Activated T-helper 1 cell treated with anti-CD3 and anti-CD28 coated beads, Interleukin-12 subunit alpha, Interleukin-12 subunit beta, Interleukin-2, Interleukin-4 antibody, amounts not matched to agents 30 ng/mL and 10 ng/mL and 1 ng/mL, durations not matched to agents 14 hours and 24 hours and 36 hours (primary cell): ENCODE measurements at places on chromosomes 5 and 9.

- DNase-seq = no peak
These were observed 61.1 kb downstream of the MLANA start for GRCh38 chr9:5951686-5952211.

DNA sequence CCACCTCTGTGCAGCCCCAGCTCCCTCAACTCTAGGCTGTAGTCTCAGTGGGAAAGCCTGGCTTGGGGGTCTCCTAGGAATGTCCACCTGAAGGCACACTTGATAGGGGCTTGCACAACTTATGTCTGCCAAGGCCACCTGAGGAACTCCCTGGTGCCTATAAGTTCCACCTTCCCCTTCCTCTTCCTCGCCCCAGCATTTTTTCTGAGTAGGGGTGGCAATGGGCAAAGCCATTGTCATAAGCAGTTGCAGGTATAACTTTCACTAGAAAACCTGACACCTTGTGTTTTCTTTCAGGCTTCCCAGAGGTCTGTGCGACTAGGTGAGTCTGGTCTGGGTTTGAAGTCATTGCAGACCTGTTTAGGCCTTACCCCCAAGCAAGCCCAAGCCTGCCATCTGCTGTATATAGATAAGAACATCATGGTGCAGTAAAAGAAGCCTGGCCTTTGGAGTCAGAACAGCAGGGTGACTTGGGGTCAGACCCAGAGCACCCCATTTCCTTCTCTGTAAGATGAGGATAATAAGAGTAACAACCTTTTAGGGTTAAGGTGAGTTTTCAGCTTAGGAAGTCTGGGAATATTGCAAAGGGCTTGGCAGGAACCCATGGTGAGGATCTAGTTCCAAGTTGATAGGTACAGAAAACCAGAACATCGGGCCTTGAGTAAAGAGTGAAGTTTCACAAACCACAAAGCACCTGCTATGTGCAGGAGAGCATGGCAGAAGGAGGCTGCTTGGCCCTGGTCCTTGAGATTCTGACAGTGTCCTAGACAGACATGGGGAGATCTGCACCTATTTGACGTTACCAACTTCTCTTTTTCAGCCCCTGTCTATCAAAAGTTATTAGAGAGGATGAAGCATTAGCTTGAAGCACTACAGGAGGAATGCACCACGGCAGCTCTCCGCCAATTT, 33.8 kb downstream of the TGFBI start:
- no peak for DNase-seq

DNA sequence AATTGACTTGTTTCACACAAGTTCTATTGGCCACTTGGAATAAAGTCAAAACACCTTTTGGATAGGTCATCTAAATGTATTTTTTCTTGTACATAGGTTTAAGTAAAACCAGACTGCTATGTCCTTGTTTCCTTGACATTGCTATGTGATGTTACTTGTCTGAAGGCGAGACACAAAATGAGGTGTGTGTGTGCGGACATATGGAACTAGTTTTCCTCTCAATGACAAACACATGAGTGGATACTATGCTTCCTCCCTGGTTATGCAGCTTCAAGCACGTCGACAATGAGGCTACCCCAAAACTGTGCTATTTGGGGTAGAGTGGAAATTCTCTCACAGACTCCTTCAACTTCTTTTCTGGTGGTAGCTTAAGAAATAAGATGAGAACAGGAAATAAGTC, 276.8 kb downstream of the GAS1 start:
- no peak for DNase-seq

DNA sequence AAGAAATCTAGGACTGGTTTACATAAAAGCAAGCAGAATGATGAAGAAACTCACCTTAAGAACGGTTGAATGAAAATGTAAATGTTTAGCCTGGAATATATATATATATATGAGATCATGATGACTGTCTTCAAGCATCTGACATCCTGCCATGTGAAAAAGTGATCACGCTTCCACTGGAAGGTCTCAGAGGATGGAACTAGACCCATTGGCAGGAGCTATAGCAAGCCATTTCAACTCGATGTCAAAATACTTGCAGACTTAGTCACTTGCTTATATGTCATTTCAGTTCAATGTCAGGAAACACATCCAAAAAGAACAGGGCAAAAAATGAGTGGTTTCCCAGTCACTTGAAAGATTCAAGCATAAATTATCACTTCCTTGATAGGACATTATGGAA, 22.2 kb upstream of the TMEM161B start:
- DNase-seq = no peak

DNA sequence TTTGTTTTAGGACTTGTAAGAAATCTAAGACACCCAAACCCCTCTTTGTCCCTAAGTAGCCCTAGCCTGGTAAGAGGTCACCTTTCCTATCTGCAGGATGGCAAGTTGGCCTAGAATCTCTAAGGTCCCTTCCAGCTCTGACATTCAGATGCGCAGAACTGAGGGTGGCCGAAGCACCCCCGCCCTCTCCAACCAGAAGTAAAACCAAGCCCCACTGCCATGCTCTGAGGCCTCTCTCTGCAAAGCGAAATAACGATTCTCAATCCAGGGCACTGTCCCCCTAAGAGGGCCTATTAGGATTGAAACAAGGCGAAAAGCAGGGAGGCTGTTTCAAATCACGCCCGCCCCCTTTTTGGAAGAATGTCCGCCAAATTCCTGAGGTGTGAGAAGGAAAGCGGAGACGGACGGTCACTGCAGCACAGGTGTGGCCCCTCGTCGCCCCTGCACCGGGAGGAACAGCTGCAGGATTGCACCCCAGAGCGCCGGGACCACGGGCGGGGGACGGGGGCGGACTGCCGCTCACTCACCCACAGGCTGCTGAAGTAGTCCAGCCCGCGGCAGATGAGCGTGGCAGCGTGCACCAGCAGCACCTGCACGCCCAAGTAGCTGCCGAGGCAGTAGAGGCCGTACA, 824 bp downstream of the TMEM245 start:
- no peak for DNase-seq

- DNase-seq = no peak
These were observed 438 bp downstream of the TRIP13 start for GRCh38 chr5:893137-893506.
